ENCODE measurements at places on chromosomes 1 and 21.

DNA sequence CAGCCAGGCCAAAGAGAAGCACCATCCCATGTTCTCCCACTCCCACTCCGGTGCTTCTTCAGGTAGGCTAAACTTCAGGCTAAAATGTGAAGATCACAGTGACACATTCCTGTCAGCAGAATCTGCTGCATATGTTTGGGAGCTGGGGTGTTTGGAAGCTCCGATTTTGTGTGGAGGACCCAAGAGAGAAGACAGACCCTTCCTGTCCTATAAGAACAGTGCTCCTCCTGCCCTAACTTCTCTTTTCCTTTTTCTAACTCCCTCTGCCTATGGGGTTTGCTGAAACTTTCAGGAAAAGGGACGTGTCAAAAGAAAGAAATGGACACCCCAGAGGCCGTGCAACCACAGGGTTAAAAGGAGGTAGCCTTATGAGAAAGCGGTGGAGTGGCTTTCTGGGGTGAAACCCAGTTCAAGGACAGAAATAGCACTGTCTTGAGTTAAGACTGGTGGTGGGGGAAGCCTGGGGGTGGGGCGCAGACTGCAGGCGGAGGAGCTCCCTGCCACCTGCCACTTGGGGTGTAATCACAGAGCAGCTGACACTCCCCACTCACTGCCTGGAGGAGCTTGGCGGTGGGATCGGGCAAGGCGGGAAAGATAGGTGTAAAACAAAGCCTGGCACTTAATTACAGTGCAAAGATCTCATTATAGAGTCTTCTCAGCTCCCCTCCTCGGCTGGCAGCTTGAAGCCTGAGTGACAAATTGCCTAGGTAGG, 645 bp upstream of the TLR5 start:
- no peak for DNase-seq

DNA sequence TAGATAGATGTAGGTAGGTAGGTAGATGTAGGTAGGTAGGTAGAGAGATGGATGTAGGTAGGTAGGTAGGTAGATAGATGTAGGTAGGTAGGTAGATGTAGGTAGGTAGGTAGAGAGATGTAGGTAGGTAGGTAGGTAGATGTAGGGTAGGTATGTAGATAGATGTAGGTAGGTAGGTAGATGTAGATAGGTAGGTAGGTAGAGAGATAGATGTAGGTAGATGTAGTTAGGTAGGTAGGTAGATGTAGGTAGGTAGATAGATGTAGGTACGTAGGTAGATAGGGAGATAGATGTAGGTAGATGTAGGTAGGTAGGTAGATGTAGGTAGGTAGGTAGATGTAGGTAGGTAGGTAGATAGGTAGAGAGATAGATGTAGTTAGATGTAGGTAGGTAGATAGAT, 62.3 kb upstream of the MORC3 start:
- no peak for DNase-seq

DNA sequence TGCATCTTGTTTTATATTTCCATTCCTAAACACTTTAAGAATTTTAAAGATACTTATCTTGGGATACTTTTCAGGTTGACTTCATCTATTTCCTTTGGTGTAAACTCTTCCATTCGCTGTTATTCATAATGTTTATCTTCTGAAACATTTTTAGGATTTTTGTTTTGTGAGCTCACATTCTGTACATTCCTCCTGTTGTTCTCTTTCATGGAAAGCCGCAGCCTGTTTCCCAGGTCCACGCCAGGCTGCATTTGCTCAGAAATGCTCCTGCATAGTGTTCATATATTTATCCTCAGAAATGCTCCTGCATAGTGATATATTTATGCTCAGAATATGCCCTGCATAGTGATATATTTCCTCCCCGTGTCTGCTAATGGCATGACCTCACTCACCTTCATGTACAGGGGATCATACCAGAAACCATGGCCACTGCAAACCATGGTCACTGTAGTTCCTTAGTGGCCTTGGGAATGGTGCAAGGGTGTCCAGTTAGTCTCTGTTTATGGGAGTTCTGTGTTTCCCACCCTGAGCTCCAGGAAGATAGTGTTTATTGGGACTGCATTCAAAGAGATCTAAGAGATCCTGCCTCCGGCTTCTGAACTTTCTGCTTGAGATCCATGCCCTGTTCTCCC, 153.9 kb upstream of the GREM2 start:
- DNase-seq = peak; percentile 27

DNA sequence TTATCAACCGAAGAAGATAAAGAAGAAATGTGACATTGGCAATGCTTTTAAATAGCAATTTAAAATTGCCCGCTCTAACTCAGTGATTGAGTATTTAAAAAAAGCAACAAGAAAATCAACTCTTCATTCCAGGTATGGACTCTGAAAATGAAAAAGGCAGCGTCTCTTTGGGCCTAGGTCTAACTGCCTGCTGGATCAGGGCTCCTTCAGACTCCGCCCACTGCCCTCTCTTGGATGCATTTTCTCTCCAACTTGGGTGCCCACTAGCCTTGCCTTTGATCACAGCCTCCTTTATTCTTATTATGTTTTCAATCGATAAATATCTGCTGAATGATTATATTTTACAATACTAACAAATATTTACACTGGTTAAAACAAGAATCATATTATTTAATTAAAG, 268.9 kb downstream of the MRPL39 start:
- DNase-seq = no peak

DNA sequence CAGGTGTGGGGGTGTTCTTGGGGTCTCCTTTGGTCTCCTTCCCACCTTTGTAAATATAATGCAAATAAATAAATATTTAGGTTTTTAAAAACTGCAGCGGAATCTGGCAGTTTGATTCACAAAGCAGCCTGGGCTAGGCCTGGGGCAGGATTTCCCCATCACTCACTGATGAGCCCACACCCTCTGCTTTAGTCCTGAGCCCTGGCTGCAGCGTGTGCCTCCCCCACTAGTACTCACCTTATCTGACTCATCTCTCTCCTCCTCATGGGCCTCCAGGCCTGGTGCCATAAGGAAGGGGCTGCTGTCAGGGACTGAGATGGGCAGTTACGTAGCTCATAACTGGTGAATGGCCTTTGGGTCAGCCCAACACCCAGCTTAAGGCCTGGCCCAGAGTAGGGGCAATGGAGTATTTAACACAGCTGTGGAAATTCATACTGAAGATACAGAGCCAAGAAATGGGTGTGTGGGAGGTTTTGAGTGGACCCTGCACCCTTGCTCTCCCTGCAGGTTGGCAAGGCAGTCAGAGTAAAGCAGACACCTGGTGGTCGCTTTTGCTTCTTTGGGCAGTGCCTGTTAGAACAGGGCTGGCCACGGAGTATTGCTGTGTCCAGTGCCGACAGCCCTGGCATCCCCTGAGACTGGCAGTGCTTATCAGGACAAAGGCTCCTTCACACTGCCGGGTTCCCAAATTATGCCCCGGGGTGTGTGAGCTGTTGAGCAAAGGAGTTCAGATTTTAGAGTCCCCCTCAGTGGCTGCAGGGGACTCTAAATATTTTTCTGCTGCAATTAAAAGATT, 39.7 kb downstream of the AZIN2 start:
- no peak for DNase-seq

- DNase-seq = no peak
Measured at GRCh38 chr1:208137193-208137592, 107.0 kb downstream of the PLXNA2 start.

GRCh38 chr1:211482306-211482705, 9.7 kb downstream of the RD3 start:
- DNase-seq = no peak

- DNase-seq = no peak
Measured at GRCh38 chr1:44228218-44228617, 14.9 kb downstream of the DMAP1 start.

DNA sequence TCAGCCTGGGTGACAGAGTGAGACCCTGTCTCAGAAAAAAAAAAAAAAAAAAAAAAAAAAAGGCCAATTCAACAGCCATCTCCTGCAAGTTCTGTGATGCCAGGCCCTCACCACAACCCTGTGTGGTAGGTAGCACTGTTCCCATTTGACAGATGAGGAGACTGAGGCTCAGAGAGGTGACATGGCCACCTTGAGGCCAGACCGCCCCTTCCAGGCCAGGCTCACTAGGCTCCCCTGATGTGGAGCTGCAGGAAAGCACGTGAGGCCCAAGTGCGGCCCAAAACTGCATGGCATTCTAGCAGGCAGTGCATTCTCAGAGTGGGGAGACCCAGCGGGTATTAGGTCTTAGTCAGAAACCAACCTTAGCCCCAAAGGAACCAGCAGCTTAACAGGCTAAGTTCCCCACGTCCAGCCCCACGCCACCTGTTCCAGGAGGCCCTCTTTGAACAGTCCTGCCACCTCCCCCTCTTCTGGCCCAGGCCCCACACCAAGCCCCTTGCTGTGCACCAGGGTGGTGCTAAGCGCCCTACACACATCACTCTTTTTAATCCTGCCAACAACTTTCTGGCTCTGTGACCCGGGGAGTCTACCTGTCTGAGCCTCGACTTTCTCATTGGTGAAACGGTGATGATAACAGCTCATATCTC, 11.7 kb upstream of the ECE1 start:
- DNase-seq = no peak

DNA sequence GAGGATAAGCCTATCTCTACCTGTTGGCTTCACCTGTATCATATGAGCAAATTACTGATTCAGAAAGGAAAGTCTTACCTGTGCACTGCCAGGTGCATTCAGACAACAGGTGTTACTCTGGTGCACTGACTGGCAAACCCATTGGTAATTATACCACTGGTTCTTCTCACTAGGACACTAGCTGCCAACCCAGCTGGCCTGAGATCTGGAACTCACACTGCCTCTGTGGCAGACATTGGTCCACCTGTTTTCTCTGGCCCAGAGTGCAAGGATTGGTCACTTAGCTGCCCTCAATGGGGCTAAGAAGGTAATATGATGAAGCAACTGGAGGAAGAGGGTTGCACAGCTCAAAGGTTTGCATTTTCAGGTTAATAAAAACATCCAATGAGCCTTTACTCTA, 140.2 kb upstream of the DNAH14 start:
- DNase-seq = no peak

DNA sequence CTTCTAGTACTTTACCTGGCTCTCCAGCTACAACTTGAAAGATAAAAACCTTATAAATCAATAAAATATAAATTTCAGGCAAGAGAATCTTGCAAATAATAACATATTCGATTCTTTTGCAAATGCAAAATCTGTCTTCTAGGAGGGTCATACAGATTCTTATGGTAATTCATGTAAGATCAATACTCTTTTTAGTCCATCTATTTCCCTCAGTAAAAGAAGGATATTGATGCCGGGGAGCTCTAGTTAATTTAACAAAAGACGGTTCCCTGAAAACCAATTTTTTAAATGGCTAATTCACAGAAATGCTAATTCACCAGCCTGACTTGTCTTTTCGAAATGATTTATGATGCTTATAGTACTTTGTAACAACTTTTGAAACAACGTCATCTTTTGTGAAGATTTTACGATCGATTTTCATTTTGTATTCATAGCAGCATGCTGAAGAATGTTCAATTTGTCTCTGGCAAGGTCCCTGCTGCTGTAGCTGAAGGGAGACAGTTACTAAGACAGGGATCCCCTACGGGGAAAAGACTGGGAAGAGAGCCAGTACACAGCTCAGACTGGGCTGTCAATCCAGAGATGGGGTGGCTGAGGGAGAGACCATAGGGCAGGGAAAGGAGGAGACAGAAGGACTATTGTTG, 90.6 kb upstream of the SPAG17 start:
- DNase-seq = no peak

DNA sequence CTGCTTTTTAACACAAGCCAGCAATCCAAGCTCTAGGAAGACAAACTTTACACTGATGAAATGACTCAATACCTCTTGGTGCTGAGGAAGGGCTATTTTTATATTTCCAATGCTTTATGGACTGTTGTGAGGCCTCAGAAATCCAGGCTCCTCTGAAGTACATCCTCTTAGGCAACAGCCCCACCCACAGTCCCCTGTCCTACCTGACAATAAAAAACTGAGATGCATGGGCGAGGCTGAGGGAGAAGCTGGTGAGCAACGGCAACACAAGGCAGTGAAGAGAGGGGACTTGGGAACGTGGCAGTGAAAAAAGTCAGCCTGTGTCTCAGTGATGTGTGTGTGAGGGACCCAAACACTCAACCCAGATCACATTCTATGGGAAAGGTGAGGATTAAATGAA, 10.1 kb upstream of the CPT2 start:
- no peak for DNase-seq

- DNase-seq = no peak
Measured at GRCh38 chr21:31340514-31340913, 3.5 kb downstream of the TIAM1 start.

DNA sequence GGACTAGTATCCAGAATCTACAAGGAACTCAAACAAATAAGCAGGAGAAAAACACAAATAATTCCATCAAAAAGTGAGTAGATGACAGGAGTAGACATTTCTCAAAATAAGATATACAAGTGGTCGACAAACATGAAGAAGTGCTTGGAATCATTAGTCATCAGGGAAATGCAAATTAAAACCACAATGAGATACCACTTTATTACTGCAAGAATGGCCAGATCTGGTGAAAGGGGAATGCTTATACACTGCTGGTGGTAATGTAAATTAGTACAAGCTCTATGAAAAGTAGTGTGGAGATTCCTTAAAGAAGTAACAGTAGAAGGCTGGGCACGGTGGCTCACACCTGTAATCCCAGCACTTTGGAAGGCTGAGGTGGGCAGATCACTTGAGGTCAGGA, 73.8 kb downstream of the POU2F1 start:
- DNase-seq = no peak

GRCh38 chr1:214438530-214438929, 112.9 kb downstream of the PTPN14 start:
- DNase-seq = no peak

DNA sequence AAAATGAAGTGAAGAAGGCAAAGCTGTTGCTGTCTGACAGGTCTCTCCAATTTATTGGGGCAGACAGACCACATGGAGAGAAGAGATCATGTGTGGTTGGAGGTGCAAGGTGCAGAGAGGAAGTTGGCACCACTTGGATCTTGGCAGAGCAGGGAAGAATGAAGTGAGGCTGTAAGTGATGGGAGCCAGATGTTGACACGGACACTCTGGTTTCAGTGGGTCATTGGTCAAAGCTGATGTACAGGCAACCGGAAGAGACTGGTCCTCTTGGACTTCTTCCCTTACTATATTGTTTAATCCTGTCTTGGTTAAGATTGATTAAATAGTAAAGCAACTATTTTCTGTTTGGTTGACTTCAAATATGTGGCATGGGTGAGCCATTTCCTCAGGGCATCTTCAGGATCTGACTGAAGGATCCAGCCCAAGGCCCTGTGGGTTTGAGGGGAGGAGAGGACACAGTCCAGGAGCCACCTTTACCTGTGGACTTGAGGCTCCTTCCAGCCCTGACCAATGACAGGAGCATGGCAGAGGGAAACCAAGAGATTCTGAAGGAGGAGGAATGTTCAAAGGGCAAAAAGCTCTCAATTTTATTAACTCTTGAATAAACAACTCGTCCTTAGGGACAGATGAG, 49.4 kb downstream of the NENF start:
- DNase-seq = no peak
